NCI-H2171 treated with DMSO at 0.1 percent for 48 hours (cell line): ENCODE measurements at places on chromosomes 13 and 19.

DNA sequence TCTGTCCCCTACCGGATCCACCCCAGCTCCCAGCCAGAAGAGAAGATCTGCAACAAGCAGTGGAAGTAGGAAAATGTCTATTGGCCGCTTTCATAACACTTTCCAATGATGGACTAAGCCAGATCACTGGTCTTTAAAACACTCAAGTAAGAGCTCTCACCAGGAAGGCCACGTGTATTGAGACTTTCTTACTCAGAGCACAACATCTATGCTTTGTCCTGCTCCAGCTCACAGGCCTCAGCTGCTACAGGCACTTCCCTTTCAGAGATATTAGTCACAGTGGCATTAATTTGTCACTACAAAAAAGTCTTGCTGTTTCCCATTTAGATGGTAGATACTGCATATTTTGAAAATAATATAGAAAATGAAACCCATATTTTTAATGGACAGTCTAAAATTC lies 164.2 kb downstream of the ABCC4 start:
- no peak for DNase-seq

DNA sequence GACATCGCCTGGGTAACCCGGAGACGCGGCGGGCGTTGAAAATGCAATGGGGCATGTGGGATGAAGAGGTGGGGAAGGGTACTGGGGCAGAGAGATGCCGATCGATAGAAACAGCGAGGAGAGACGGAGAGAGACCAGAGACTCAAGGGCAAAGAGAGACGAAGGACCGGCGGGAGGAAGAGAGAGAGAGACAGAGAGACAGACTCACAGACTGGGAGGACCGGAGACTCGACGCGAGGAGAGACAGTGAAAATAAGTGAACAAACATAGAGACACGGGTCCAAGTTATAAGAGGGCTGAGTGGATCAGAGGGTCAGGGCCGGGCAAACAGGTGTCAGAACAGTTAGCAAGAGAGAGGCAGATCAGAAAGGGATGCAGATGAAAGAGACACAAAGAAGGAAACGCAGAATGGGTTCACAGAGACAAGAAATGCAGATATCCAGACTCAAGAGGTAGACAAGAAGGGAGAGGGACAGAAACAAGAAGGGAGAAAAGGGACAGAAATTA lies 576 bp upstream of the MZF1 start:
- DNase-seq: no peak

DNA sequence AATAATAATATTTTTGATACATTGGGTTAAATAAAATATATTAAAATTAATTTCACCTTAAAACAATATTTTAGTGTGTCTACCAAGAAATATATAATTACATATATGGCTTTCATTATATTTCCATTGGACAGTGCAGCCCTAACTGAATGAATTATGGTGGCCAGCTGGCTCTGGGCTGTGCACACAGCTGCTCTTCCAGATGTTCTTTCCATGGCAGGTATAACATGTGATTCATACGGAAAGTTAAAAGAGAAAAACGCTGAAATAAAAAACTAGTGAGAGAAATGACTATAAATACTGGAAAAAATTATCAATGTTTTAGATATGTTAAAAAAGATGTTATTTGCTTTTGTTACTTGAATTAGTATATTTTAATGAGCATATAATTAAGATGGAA lies 216.3 kb downstream of the RGCC start:
- peak; percentile 2 for DNase-seq

GRCh38 chr19:18419195-18419698 lies at the start of gene SSBP4:
TSS of gene SSBP4 (plus strand) at chr19:18419398. CDS start at chr19:18419649, 251 bp downstream.
- DNase-seq: peak; percentile 72

DNA sequence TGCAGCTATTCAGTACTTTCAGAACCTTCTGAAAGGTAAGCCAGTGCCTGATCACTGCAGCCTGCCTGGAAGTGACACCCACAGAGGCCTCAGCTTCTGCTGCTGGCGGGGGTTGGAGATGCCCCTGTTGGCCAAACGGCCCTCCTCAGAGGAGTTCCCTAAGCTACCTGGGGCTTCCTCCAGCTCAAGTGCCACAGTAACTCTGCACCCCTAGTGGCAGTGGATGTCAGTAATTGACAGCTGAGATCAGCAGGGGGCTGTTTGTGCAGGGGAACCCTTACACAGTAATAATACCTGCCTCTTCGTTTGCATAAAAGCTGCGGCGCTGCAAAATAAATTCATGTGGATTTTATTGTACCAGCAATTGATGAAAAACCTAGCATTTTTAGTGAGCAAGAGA lies 28.9 kb downstream of the TDRD12 start:
- DNase-seq: peak; percentile 49
